ENCODE measurements at places on chromosomes 5 and 9.

- DNase-seq: no peak
Measured at GRCh38 chr5:142358121-142358520, 33.3 kb upstream of the SPRY4 start.

GRCh38 chr9:100714372-100715099, 136.7 kb downstream of the CAVIN4 start:
- no peak for DNase-seq

GRCh38 chr5:173910215-173910614, 22.1 kb downstream of the CPEB4 start:
- no peak for DNase-seq

GRCh38 chr5:14347522-14347921, 204.4 kb downstream of the TRIO start:
- no peak for DNase-seq

DNA sequence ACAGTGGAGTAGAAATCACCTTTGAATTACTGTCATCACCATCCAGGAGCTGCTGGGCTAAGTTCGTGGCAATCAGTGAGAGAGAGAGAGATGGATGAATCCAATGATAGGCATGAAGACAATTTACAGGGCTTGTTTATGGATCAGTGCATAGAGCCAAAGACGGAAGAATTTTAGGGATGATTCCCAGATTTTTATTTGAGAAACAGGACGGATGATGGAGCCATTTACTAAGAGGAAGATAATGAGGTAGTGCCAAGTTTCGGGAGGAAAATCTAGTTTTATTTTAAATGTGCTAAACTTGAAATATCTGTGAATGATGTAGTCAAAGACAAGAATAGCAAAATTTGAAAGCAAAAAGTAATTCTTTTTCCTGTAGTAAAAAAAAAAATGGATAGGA, 394.2 kb upstream of the PAPPA start:
- no peak for DNase-seq

GRCh38 chr5:9174446-9174845, 371.4 kb downstream of the SEMA5A start:
- no peak for DNase-seq

GRCh38 chr5:135439231-135440205, 7.6 kb downstream of the DCANP1 start:
- no peak for DNase-seq

All from kidney epithelial cell (primary cell).